Upper lobe of left lung (tissue), 6 donors: ENCODE measurements at places on chromosomes 4 and X. TPM values are rescaled to one million over a fixed set of nuclear protein-coding genes. Genes with fewer than 3 reads are reported as not detected.

Gene CWH43
- total RNA-seq, result not detected

Gene SPANXN4
- not detected for total RNA-seq

Gene RTL3
- total RNA-seq, result 0.10 TPM

Gene TAPT1
- 35.6 TPM for total RNA-seq

- DNase-seq, result peak; percentile 82
- H3K27ac ChIP-seq, result peak overlapping the region; percentile 98
- H3K27me3 ChIP-seq, result no peaks in the 10 kb centered on the region
These were observed 855 bp downstream of the KLF3 start for GRCh38 chr4:38664706-38665401.

Gene TCP11X2
- total RNA-seq, result not detected
